Heart right ventricle (tissue), 16 donors: ENCODE measurements at places on chromosomes 2 and 18. TPM values are rescaled to one million over a fixed set of nuclear protein-coding genes. Genes with fewer than 3 reads are reported as not detected.

The ICOS gene
- total RNA-seq: not detected

The C2orf69 gene
- 9.6 TPM for total RNA-seq

The FSHR gene
- not detected for total RNA-seq

The CHRND gene
- total RNA-seq: not detected

The DIS3L2 gene
- 23.3 TPM for total RNA-seq

DNA sequence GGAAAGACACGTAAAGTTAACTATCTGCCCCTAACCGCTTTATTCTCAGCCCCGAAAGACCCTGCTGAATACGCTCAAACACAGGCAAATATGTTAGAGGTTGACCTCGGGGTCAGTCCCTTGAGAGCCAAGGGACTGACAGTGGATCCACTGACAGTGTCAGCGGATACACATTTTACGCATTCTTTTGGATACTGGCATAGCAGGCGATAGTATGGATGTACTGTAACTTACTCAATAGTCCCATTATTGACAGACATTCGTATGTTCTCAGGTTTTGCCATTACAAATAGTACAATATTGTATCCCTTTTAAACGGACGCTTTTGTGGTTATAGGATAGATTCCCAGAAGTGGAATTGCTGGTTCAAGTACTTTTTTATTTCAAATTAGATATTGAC is 13.4 kb downstream of the ATP6V1B1 start:
- DNase-seq: no peak

DNA sequence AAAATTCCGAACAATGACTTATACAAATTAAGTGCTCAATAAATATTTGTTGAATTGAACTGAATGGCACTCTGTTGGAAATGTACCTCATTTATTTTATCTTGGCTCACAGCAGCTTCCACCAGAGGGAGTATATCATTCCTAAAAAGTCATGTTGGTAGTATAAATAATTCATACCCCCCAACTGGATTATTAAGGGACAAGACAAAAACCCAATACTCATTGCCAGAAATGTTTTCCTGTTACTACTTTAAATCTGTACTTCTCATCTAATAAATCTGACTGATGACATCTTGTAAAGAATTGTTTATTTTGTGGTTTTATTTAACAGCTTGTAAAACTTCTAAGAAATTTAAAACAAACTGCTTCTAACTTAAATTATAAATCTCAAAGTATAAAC is 163.9 kb downstream of the CDH2 start:
- DNase-seq: no peak
